Stimulated activated CD8-positive, alpha-beta memory T cell treated with anti-CD3 and anti-CD28 coated beads, Interleukin-4, amount 100 ng/mL, for 1 hour (primary cell): ENCODE measurements at places on chromosomes 7 and 10.

DNA sequence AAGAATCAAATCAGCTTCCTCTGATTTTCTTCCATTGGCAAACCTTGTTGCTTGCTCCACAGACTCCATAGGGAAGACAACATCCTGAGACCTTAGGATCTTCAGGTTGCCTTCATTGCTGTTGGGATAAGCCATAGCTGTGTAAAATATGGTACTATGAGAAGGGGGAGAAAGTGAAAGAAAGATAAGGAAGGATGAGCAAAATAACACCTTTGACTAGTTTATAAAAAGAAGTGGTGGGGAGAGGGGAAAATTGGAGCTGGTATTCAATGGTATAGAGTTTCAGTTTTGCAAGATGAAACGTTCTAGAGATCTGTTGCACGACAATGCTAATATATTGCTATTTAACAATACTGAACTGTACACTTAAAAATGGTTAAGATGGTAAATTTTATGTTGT lies 180.4 kb upstream of the PHYHIPL start:
- DNase-seq = no peak

GRCh38 chr7:116977172-116977571 lies 23.9 kb downstream of the ST7 start:
- no peak for DNase-seq

- DNase-seq = no peak
Observed at GRCh38 chr10:97519342-97519741, 20.6 kb downstream of the UBTD1 start.

DNA sequence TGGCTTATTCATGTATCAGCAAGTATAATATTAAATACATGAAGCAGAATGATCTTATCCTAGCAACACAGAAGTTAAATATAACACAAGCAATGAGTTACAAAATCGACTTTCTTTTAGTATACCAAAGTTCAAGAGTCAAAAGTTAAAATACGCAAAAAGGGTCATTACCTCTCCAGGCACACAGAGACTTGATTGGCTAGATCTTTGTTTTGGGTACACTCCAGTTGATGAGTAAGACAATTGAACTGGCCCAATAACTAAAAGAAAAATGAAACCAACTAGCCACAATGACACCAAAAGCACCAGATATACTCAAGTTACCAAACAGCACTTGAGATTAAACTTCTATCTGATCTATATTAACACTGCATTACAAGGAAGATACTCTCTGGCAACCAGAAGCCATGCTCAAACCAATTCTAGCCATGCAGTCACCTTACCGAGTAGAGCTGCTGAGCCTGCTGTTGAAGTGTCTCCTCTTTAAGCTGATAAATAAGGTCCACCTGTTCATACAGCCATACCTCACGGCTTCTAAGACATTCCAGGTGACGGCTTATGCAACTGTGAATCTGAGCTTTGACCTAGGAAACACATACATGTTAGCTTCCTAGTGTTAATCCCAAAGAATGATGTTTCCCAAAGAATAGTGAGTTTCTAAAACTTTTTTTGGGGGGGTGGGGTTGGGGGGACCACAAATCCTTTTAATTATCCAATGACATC lies 15.6 kb downstream of the NCOA4 start:
- no peak for DNase-seq

DNA sequence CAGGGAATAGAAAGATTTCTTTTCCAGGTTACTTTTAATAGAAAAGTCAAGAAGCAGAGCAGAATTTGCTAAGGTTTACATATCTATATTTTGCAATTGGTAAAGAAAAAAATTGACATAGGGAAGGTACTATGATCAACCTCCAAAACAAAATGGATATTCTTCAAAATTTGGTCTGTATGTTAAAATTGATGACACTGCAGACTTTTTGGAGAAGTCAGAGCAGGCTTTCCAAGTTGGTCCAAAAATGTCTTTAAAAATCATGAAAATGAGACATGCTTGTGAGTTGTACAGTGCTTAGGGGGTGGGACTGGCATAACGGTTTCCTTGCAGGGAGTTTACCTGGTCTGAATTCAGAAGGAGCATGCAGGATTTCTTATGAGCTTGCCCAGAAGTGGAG lies 77.0 kb downstream of the TFPI2 start:
- DNase-seq = no peak

DNA sequence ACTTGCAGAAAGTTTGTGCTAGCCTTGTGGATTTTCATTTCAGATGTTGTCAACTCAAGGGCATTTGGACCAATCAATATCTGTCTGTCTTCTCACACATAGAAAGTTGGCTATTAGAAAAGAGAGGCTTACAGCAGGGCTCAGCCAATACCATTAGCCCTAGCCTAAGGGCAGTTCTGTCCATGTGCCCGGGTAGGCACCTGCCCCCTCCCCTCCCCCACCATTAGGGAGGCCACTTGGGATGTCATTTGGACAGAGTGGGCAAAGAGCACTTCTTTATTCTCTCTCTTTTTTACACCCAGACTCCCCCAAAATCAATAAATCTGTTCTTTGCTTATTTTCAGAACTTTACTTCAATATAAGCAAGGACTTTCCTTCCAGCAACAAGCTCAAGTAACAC lies 188.5 kb upstream of the MKI67 start:
- DNase-seq = no peak

DNA sequence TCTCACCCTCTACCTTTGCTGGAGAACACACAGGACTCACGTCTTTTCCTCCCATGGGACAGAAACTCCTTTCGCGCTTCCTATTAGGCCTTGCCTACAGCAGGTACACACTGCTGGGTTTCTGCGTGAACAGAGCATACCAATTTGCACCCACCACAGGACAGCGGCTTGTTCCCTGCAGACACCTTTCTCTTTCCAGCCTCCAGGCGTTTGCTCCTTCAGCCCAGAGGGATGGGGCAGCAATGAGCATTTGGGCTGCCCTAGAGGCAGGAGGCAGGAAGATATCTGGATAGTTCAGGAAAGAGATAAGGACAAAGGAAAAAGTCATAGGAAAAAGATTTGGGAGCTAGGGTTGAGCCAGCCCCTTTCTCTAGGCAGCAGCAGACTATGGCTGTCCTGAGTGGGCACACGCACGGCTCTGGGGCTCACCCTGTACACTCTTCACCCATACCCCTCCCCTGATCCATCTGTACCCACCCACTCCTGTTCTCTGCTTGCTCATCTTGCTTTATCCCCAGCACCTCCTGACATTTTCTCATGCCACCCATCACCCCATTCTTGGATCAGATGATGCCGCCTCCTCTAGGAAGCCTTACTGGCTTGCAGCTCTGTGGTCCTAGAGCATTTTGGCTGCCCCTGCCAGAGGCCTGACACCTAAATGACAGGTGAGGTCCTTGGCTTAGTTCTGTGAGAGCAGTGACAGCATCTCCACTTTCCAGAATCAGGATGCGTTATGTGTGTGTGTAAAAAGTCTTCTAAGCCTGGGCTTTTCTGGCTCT lies 40.7 kb upstream of the SPDYE3 start:
- DNase-seq = no peak

DNA sequence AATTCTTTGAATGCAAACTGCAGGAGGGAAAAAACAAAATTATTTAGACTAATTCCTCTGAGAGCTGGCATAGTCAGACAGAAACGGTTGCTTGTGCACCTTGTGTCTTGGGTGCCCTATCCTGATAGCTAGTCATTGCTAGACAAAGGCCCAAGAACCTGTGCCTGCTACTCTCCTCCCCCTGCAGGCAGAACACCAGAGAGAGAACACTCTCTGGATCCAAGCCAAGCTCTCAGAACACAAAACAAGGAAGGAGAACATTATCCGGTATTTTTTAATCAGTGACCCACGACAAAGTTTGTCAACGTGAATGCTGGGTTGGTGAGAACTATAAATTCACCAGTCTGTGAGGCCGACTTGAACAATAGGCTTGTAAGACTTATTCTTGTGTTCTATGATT lies 18.8 kb upstream of the PPP1R9A start:
- DNase-seq = no peak

DNA sequence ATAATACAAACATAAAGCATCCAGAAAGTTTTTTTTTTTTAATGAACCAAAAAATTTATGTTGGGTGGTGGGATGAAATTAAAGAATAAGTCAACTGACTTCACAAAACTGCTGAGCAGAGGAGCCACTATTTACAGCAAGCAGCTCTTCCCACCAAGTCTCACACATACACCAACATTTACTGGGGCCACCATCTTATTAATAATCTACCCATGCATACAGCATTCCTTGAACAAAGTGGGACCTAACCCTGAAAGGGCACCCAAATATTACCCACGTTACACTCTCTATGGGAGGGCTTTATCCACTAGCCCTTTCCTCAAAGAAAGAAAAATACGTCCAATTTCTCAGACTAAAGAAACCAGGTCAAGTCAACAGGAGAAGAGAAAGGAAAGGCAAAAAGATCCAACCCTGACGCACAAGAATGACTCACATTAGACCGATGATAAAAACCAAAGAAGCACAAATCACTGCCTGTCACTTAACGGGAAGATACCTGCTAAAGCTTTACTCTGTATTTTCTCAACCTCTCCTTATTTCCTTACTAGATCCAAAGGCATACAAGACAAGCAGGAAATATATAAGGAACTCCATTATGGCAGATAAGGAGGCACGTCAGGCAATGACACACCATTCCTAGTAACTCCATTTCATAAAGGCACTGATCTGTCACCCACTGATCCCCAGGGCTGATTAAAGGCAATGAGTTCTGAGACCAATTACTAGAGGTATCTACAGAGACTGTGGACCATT lies 141.8 kb upstream of the ASAH2 start:
- DNase-seq = no peak

- no peak for DNase-seq
Observed at GRCh38 chr7:23759671-23760391, 49.8 kb downstream of the STK31 start.

- no peak for DNase-seq
Observed at GRCh38 chr7:83130191-83130590, 32.5 kb downstream of the PCLO start.

DNA sequence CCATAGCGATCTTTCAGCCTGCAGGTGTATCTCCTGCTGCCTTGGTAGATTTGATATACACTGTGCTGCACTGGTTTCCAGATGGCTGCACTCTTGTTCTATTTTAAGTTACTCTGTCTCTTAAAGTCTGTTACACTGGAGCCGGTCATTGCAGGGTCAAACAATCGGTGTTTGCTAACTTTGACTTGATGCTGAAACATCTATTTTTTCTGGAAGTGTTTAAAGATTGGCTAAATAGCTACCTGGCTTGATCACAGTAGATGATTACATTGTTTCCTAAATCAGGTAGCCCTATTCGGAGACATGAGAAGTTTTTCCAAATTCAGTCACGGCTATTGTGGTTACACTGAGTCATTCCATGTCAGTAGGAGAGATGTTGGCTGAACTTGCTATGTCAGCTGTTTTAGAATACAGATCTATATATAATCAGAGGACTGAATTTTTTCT lies 574.8 kb downstream of the ETV1 start:
- no peak for DNase-seq

GRCh38 chr7:66800591-66800990 lies 60.1 kb downstream of the RABGEF1 start:
- DNase-seq = no peak

DNA sequence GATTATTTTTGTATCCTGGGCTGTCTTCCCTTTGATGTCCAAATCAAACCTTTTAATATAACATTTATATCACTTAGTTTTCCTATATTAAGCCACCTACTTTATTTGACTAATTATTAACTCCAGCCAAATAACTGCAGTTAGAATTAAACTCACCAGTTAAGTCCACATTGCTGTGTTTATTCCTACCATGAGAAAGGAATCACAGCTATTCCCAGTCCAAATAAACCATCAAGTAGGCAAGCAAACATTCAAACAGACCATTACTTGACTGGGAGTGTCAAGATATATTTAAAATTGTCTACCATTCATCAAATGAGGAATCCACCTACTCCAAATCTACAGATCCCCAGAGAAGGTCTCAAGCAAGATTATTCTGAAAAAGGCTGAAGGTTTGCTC lies 22.4 kb downstream of the PDE1C start:
- no peak for DNase-seq

DNA sequence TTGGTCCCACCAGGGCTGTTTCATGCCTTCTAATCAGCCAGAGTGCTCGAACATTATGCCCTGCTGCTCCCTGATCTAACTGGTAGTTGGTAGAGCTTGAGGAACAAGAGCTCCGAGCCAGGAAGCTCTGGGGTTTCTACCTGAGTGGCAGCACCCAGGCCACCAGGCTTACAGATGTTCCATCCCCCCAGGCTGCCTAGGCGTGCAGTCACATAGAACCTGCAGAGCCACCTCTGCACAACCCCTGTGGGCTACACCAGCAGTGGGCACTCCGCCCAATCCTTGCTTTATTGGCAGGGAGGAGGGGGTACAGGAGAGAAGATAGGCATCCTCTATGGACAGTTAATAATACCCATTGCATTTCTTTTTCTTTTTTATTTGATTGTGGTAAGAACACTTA lies 21.8 kb downstream of the MAP3K8 start:
- DNase-seq = no peak

- no peak for DNase-seq
Observed at GRCh38 chr7:71694665-71695064, 562.7 kb downstream of the GALNT17 start.

DNA sequence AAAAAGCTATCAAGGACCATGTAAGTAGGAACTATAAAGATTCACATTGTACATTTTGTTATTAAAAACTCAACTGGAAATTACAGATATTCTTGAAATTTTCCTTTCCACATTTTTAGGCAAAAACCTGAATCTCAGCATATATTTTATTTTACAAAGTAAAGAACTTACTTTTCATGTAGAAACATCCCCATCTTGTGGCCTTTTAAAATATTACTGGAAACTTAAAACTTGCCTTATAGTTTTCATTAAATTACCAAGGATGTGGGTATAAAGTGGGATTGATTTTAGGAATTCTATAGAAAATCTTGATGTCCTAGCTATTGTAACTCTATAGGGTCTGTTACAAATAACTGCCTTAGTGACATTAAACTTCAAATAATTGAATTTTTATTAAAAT lies 10.6 kb downstream of the DBF4 start:
- no peak for DNase-seq

- no peak for DNase-seq
Observed at GRCh38 chr10:50480054-50481007, 143.4 kb downstream of the SGMS1 start.

DNA sequence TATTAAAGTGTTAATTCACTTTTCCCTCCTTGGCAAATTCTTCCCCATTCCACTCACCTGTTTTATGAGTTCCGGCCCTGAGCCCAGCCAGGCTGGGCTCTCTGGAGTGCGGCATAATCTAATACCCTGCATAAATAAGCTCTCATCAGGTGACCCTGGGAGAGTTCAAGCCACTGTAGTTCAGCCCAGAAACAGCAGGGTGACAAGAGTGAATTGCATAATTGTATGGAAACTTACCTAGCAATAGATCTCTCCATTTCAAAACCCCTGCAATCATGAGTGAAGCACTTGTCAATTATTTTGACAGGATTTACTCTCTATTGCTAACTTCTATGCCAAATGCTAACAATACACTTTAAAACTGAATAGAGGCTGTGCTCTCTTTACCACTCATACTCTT lies 94.7 kb downstream of the OSBPL3 start:
- DNase-seq = no peak

DNA sequence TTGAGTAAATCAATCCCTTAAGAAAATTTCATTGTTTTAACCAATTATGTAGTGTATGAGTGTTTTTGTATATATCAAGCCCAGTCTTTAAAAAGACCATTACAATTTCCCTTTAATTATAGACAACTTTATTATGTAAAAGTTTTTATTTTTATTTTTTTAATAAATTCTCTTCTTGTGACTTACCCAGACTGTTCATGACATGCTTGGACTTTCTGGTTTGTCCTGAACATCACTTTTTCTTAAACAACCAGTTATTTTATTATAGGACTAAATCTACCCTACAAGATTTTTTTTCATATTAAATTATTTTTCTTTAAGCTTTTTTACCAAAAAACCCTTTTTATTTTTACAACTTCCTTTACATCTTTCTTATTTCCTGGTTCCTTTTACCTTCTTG lies 410.4 kb downstream of the ATRNL1 start:
- DNase-seq = no peak
